ENCODE measurements at places on chromosomes 3 and 15. TPM values are rescaled to one million over a fixed set of nuclear protein-coding genes. Genes with fewer than 3 reads are reported as not detected.

Gene XCR1
- total RNA-seq = 0.05 TPM

Gene CELSR3
- 11.2 TPM for total RNA-seq

Gene CACNA2D2
- total RNA-seq = 0.41 TPM

Gene RHCG
- not detected for total RNA-seq

Gene MEIS2
- not detected for total RNA-seq

Gene SUCNR1
- not detected for total RNA-seq

Gene ERICH6
- not detected for total RNA-seq

Gene AGTR1
- not detected for total RNA-seq

Gene PDCD7
- total RNA-seq = 41.8 TPM

Gene SLC28A2
- not detected for total RNA-seq

Gene PRICKLE2
- not detected for total RNA-seq

Gene ISY1
- 58.5 TPM for total RNA-seq

Measured in T-helper 2 cell treated with Interferon-gamma antibody and Interleukin-4, amounts not matched to agents 100 ng/mL and 5 ng/mL, for 36 hours (primary cell).